Activated T-cell treated with anti-CD3 and anti-CD28 coated beads for 4 hours (primary cell): ENCODE measurements at places on chromosomes 6 and 20.

GRCh38 chr20:53494753-53495152 is 98.9 kb downstream of the ZNF217 start:
- no peak for DNase-seq

DNA sequence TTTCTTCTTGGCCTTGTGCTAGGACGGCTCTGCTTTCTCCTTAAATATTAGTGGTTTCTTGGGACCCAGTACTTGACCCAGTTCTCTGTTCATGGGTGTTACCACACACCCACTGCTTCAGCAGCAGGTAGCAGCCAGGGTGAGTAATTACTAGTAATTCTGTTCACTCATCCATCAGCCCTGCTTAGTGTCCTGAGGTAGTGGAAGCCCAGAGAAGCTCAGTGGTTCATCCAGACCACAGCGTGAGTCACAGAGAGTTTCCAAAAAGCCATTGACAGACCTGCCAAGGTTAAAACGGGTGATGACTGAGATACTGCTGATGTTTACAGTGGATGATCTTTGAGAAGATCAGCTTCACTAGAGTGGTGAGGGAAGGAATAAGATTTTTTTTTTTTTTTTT is 51.7 kb upstream of the HINT3 start:
- peak; percentile 27 for DNase-seq

DNA sequence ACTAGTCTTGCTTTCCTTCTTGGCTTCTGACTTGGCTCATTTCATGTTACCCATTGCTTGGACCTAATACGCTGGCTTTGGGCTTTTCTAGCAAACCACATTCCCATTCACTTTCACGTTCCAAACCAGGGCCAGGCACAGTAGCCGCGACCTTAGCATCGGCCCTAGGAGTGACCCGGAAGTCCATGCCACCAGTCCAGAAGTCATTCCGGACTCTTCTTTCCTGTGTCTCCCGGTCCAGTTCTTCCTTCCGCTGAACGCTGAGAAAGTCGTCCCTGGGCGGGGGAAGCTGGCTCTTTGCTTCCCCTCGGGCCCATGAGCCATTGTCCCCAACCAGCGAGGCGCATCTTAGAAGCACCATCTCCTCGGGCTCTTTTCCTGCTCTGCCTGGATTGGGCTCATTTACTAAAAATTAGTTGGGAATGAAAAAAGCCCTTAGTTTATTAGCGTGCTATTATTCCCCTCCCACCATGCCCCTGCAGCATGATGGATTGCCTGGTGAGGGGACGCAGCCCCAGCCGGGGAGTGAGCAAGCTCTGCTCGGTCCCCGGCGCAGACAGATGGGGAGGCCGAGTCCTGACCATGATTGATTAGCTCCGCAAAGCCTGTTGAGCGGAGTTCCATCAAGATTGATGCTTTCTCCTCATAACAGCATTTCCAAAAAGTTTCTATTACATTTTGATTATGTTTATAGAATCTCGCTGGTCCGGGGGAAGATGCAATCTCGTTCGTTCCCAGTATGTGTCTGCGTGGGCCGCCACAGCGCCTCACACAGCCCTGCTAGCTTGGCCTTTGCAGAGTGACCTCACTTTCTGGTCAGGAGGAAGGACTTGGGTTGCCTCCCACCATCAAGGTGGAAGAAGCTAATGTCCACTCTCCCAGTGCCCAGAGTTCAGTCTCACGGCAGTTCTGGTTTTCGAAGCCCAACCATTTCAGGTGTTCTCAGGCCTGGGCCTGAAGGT is 115.1 kb upstream of the TOP1 start:
- DNase-seq, result no peak

DNA sequence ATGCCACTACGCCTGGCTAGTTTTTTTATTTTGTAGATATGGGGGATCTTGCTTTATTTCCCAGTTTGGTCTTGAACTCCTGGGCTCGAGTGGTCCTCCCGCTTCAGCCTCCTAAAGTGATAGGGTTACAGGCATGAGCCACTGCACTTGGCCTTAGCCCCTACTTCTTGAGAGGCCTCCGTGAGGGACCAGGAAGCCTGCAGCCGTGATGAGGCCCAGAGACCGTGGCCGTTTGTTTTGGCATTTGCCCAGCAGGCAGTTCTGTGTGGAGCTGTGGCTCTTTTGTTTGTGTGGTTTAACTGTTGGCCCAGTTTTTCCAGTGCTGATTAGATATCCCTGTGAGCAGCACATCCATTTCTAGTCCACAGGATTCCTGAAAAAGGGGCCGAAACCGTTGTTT is 39.8 kb downstream of the SRSF3 start:
- DNase-seq, result no peak

DNA sequence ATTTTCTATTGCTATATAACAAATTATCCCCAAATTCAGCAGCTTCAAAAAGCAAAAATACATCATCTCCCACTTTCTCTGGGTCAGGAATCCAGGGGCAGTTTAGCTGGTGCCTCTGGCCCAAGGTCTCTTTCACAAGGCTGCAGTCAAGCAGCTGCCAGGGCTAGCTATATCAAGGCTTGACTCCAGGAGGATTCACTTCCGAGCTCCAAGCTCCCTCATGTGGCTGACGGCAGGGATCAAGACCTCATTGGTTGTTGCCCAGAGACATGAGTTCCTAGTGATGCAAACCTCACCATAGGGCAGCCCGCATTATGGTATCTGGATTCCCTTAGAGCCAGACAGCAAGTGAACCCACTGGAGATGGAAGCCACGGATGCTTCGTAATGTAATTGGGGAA is 1.3 kb upstream of the VNN1 start:
- DNase-seq, result no peak
